ENCODE measurements at places on chromosomes 5 and 9.

DNA sequence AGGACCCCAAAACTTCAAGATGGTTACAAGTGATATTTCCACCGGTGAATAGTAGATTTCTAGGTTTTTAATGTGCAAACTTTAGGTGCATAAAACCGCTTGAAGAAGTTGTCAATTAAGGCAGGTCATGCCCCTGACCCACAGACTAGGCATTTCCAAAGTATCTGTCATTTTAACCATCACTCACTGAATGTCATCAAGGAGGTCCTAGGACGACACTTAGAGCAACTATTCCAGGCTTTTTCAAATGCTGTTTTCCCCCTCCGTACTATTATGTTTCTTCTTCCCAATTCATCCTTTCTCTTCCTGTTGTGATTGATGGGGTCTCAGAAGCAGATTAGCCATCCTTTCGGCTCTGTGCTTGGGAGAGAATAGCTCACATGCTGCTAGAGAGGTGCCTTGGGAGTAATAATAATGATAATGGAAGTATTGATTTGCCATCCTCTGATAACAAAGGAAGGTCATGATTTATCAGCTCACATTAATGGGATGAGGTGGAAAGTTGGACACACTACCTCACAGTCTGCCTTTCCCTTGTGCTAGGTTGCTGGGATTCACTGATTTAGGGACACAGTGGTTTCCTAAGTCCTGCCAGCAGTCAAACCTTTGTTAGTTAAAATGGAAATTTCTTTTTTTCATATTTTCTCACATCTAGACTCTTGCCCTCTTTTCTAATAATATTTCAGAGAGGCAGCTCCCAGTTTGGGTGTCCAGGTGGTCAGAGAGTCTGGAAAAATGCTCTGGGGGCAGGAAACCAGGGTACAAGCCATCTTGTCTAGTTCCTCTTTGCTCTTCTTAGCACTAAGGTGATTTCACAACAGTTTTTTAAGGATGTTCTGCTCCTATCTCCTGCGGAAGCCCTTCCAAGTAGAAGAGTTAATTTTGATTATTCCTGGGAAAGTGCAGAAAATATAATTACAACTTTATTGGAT, 67.0 kb downstream of the PTTG1 start:
- DNase-seq, result no peak

GRCh38 chr9:76521244-76521681, 62.3 kb downstream of the GCNT1 start:
- no peak for DNase-seq

DNA sequence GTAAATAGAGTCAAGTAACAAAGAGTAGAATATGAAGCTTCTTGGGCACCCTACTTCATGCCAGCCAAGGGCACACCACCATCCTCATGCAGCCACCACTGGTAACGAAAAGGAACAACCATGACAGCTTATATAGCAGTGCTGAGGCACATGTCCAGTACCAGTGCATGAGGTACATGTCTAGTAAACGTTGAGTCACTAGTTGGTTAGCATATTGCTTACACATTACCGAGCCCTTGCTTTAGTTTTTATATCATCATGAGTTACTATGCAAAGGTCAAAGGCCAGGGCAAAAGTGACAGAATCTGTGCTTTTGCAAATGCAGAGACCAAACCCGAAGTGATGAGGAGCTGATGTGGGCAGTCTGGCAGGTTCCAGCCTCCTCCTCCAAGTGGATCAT, 147.1 kb upstream of the MAP1B start:
- DNase-seq, result no peak

GRCh38 chr5:36462295-36463021, 143.9 kb upstream of the SLC1A3 start:
- no peak for DNase-seq
